ENCODE measurements at places on chromosomes 11 and 22.

GRCh38 chr22:44366372-44367300, 53.9 kb upstream of the SHISAL1 start:
- DNase-seq, result no peak

DNA sequence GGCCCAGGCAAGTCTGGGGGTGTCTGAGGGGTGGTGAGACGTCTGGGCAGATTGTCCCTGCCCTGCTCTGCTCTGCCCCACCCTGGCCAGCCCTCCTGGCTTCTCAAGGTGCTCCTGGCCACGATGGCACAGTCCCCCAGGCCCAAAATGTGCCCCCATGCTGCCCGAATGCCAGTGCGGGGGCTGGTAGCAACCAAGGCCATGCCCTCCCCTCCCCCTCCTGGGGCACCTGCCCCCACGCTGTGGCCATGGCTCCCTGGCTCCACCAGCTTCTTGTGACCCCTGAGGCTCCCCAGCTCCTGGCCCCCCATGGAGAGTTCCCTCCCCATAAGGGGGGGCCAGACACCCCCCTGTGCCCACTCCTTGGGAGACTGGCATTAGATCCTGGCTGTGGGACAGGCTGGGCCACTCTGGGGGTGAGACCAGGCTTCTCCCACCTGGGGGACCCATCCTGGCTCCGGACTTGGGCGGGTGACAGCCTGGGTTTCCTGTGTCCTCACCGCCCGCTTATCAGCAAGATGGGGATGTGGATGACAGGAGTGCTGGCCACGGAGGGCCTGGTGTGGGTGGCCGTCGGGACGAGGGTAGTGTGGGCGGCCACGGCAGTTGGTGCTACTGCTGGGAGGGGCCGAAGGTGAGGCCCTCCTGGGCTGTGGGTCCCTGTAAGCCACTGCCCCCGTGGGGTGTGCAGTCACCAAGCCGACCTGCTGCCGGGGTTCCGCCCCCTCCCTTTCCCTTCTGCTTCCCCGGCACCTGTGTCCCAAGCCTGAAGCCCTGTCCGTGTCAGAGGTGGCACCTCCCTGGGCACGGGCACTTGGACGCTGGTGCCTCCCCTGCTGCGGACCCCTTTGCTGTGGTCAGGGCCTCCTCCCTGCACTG, 15.9 kb upstream of the MUC6 start:
- peak; percentile 7 for DNase-seq

GRCh38 chr22:27004434-27004833, 347.0 kb downstream of the MIAT start:
- DNase-seq, result no peak

DNA sequence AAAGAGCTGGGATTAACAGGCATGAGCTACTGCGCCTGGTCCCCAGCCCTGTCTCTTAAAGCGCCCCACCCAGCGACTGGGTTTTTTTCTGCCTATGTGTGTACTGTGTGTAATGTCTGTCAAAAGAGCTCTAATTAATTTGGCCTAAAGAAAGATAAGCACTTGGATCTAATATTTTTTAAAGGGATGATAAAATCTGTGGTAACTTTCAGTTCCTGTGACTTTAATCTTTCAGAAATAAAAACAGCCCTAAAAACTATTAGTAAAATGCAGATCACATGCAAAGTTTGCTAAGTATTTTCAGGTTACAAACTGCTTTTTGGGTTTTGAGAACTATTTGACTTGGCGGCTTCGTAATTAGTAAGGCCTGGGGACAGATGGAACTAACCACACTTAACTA, 1358.7 kb downstream of the LRRC4C start:
- DNase-seq, result no peak

- no peak for DNase-seq
Measured at GRCh38 chr22:29647954-29648737, 44.7 kb downstream of the NF2 start.

DNA sequence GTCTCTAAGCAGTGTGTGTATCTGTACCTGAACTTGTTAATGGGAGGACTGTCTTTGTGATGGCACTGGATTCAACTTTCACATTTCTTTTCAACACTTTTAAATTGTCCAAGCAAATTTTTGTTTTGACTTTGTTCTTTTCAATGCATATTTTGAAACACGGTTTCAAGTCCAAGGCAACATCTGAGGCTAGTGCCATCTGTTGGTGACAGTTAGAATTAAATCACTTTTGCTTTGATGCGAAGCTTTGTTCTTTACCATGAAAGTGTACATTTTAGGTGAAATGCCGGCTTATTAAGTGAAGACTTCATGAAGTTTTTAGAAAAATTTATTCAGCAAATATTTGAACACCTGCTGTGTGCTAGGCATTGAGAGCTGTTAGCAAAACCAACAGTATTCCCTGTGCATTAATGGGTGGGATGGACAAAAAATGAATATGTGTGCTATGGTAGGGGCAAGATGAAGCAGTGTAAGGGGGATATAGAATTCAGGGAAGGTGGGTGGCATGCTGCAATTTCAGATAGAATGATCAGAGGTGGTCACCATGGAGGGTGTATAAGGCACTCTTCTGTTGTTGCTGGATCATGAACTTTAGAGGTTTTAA, 70.2 kb downstream of the DDX10 start:
- no peak for DNase-seq

- DNase-seq, result no peak
Measured at GRCh38 chr11:111179184-111179910, 66.2 kb upstream of the POU2AF2 start.

GRCh38 chr11:123298488-123299447, 103.7 kb upstream of the CLMP start:
- no peak for DNase-seq
